MM.1S (cell line): ENCODE measurements at places on chromosomes 7 and 10.

- no peaks in the 10 kb centered on the region for H3K36me3 ChIP-seq
- H3K27me3 ChIP-seq = no peaks in the 10 kb centered on the region
- H3K4me1 ChIP-seq = peaks cover 9% of the 10 kb centered on the region
- DNase-seq = no peak
Measured at GRCh38 chr10:72162978-72163377, 52.8 kb upstream of the ANAPC16 start.

DNA sequence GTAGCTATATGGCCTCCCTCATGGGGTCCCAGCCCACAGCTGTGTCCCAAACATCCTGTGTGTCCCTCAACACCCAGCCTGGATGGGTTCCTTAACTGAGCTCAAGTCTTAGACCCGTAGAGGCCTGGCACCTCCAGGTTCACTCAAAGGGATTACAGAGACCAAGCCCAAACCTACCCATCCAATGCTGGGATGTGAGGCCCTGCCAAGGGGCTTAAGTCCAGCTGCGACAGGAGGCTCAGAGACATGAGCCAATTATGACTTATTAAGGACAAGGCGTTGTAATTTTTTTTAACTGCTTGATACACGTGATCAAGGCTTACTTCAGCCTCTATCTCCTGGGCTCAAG lies 105.6 kb upstream of the RET start:
- H3K27me3 ChIP-seq = no peaks in the 10 kb centered on the region
- no peak for DNase-seq
- H3K36me3 ChIP-seq = no peaks in the 10 kb centered on the region
- no peak overlapping the region for H3K4me3 ChIP-seq
- H3K27ac ChIP-seq = no peak overlapping the region

DNA sequence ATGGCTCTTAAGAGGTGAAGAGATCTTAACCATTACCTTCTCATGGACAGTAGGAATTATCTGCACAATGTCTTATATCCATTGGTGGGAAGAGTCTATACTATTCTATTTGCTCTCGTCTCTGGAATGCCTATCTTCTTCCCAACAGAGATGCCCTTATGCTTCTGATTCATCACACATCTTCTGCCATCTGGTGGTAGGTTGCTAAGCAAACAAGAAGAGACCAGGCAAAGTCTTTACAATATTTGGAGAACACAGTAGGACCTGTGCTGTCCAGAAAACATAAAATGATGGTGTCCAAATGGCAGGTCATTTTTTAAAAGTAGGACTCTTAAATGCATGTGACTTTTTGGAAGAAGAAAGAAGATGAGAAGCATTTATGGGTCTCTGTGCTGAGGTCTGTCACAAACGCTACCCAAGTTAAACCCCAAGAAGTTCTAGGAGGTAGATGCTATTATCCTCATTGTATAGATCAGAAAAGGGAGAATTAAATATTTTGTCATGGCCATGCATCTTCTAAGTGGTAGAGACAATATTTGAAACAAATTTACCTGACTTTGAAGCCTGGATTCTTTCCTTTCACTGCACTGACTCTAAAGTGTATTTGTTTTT lies 67.8 kb upstream of the NXPH1 start:
- no peaks in the 10 kb centered on the region for H3K27me3 ChIP-seq
- no peak overlapping the region for H3K4me3 ChIP-seq
- DNase-seq = peak; percentile 43
- no peak overlapping the region for H3K27ac ChIP-seq
- no peaks in the 10 kb centered on the region for H3K36me3 ChIP-seq

GRCh38 chr7:20798081-20798693 lies 11.5 kb upstream of the SP8 start:
- peak overlapping the region; percentile 65 for H3K4me3 ChIP-seq
- peak overlapping the region; percentile 66 for H3K27ac ChIP-seq
- peak; percentile 89 for DNase-seq
- no peaks in the 10 kb centered on the region for H3K27me3 ChIP-seq

DNA sequence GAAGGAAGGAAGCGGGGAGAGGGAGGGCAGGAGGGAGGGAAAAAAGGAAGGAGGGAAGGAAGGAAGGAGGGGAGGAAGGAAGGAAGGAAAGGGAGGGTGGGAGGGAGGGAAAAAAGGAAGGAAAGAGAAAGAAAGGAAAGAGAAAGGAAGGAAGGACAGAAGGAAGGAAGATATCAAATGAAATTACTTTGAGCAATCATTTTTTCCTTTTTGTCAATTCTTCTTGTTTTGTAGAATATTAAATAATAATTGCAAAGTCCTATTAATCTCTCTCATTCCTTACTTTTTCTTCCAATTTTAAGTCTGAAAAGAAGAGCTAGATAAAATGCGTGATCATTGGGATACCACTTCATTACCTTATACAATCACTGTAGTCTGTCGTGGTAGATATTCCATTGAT lies 117.5 kb downstream of the PLXDC2 start:
- H3K36me3 ChIP-seq = no peaks in the 10 kb centered on the region
- H3K4me3 ChIP-seq = no peak overlapping the region
- no peak for DNase-seq

DNA sequence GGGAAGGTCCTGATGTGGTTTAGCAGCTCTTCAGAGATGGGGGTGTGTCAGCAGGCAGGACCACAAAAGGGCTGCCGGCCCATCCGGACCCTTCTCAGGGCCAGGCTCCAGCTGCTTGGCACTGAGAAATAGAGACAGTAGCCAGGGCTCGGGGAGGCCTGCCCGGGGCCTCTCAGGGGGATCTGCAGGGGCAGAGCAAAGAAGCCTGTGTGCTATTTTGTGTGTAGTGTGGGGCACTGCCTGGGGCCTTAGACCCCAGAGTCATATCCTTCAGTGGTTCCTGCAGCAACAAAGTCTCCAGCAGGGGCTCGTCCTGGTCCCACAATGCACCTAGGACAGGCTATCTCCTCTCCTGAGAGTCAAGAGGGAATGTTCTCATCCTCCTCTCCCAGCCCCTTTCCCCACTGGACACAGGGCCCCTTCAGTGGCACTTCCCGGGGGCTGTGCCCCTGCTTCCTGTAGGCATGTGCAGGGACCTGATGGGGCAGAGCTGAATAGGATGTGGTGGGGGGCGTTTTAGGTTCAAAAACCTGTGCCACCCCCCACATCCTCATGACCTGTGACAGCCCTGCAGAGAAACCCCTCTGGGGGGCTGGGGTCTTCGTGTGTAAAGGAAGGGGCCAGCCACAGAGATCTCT lies 159.5 kb upstream of the RHEB start:
- no peaks in the 10 kb centered on the region for H3K4me1 ChIP-seq
- no peaks in the 10 kb centered on the region for H3K36me3 ChIP-seq
- no peak for DNase-seq
- H3K27me3 ChIP-seq = no peaks in the 10 kb centered on the region; the same call in 1 of the 2 replicates
- no peak overlapping the region for H3K27ac ChIP-seq
- no peak overlapping the region for H3K4me3 ChIP-seq

- H3K27ac ChIP-seq = no peak overlapping the region
- H3K4me1 ChIP-seq = peaks cover 12% of the 10 kb centered on the region
- no peak overlapping the region for H3K4me3 ChIP-seq
- H3K36me3 ChIP-seq = no peaks in the 10 kb centered on the region
Measured at GRCh38 chr7:121271098-121271497, 57.7 kb upstream of the WNT16 start.

DNA sequence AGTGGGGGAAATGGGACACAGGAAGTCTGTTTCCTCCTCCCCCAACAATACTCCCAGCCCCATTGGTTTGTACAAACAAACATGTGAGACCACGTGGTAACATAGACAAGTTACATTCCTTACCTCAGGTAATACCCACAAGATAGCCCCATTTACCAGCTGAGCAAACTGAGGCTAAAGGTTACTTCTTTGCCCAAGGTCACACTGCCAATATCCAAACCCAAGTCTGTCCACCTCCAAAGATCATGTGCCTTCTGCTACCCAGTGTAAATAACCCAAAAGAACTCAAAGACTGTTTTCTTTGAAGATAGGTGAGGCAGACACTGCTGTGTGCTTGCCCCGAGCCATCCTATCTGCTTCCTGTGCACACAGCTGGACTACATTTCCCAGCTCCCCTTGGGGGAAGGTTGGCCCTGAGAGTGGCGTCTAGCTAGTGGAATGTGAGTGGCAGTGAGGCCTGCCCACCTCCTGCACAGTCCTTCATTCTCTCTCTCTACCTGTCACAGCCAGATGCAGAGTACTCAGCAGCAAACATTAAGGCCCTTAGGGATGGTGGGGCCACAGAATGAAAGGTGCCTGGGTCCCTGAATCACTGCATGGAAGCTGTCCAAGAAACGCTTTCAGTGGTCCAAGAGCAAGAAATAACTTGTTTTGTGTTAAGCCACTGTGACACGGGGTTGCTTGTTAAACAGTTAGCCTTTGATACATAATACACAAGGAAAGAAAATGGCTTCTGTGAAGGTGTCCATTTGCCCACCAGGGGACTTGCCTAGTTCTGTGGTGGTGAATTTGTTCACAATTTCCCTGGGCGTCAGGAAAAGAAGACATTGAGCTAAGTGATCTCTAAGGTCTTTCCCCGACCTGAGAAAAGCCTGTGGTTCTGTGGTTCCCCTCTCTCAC lies 257.7 kb upstream of the NFE2L3 start:
- H3K27ac ChIP-seq = peak overlapping the region; percentile 78; the same call in 1 of the 2 replicates
- peak overlapping the region; percentile 28; the same call in 1 of the 2 replicates for H3K4me3 ChIP-seq
- no peaks in the 10 kb centered on the region for H3K36me3 ChIP-seq
- peak; percentile 77 for DNase-seq

DNA sequence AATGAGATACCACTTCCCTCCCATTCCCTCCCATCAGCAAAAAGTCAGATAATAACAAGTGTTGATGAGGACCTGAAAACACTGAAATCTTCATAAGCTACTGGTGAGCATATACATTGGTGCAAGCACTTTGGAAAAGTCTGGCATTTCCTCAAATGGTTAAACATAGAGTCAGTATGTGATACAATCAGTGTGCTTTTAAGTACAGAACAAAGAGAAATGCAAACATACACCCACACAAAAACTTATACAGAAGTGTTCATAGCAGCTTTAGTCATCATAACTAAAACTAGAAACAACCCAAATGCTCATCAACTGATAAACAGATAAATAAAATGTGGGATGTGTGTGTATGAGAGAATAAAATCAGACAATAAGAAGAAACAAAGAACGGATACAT lies 261.9 kb downstream of the ELMO1 start:
- no peaks in the 10 kb centered on the region for H3K36me3 ChIP-seq
- DNase-seq = no peak
- no peak overlapping the region for H3K4me3 ChIP-seq
- H3K27me3 ChIP-seq = no peaks in the 10 kb centered on the region
- no peak overlapping the region for H3K27ac ChIP-seq

GRCh38 chr10:129120441-129120840 lies 346.6 kb upstream of the MGMT start:
- no peak overlapping the region for H3K27ac ChIP-seq
- no peaks in the 10 kb centered on the region for H3K4me1 ChIP-seq
- no peaks in the 10 kb centered on the region for H3K36me3 ChIP-seq
- H3K27me3 ChIP-seq = no peaks in the 10 kb centered on the region
- H3K4me3 ChIP-seq = no peak overlapping the region

DNA sequence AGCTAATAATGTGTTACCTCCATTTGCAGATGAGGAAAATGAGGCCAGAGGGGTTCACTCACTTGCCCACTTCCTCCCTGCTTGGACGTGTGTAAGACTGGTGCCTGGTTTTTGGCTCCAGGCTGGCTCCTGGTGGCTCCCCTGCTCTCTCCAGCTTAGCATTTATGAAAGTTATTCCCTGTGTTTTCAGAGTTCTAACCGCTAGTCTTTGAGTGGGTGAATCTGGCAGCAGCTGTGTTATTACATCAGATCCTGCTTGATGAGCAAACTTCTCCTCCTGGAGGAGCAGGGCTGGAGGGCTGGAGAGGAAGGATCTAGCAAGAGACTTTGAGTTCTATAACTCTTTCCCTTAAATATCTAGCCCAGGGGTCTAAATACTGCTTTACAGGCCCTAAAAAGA lies 80.9 kb upstream of the AGBL3 start:
- DNase-seq = no peak
- peaks cover 10% of the 10 kb centered on the region for H3K4me1 ChIP-seq
- no peak overlapping the region for H3K27ac ChIP-seq

DNA sequence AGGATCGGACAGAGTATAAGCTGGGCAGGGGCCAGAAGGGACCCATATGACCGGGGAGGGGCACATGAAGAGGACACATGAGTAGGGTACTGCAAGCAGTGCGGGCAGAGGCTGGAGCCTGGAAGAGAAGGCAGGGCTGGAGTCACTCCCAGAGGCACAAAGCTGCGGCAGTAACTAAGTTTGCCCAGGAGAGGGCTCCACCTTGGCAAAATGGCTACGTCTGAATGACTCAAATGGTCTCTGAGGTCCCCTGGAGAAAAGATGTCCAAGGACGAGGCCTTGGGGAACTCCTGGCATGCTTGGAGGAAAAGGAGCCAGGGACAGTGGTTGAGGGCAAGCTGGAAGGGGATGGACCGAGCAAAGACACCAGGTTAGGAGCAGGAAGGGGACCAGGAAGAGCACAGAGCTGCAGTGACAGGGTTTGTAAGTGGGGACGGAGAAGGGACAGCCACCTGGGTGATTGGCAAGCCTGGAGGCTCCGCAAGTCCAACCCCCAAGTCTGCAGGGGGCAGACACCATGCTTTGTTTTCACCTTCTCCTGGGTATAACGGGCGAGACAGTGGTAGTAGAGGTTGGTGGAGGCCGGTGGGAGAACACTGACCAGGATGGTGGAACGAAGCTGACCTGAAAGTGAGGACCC lies 43.1 kb upstream of the LBX1 start:
- DNase-seq = peak; percentile 74
- H3K36me3 ChIP-seq = no peaks in the 10 kb centered on the region
- H3K4me1 ChIP-seq = no peaks in the 10 kb centered on the region
- no peak overlapping the region for H3K27ac ChIP-seq
- no peaks in the 10 kb centered on the region for H3K27me3 ChIP-seq

- peak; percentile 74 for DNase-seq
- no peaks in the 10 kb centered on the region for H3K36me3 ChIP-seq
Measured at GRCh38 chr7:74012842-74013249, 15.1 kb upstream of the ELN start.

DNA sequence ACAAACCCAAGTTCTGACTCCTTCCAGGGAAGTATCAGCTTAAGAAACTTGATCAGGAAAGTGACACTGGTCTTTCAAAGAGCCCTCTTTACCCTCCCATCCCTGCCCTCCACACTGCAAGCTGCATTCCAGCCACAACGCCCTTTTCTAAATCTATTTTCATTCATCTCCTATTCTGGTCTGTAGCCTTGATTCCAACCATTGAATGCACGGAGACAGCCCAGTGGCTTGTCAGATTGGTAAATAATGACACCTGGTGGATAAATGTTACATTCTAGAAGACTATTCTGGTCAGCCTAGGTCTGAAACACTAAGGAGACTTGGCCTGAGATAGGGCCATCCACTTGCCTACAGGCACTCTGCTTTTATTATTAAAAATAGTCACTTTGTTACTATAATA lies 20.9 kb downstream of the MORN4 start:
- no peaks in the 10 kb centered on the region for H3K36me3 ChIP-seq
- no peaks in the 10 kb centered on the region for H3K4me1 ChIP-seq
- no peak overlapping the region for H3K4me3 ChIP-seq
- H3K27ac ChIP-seq = no peak overlapping the region
- peak; percentile 14 for DNase-seq

- no peaks in the 10 kb centered on the region for H3K36me3 ChIP-seq
- no peak for DNase-seq
- no peak overlapping the region for H3K4me3 ChIP-seq
- no peak overlapping the region for H3K27ac ChIP-seq
- H3K4me1 ChIP-seq = no peaks in the 10 kb centered on the region
Measured at GRCh38 chr10:64385355-64385754, 864.2 kb downstream of the REEP3 start.

GRCh38 chr7:120794106-120794729 lies 63.7 kb downstream of the TSPAN12 start:
- no peaks in the 10 kb centered on the region for H3K27me3 ChIP-seq
- H3K27ac ChIP-seq = no peak overlapping the region
- H3K36me3 ChIP-seq = no peaks in the 10 kb centered on the region
- DNase-seq = peak; percentile 18
- no peak overlapping the region for H3K4me3 ChIP-seq
- peaks cover 4% of the 10 kb centered on the region; the same call in 1 of the 2 replicates for H3K4me1 ChIP-seq
